ENCODE measurements at places on chromosomes 13 and 19. TPM values are rescaled to one million over a fixed set of nuclear protein-coding genes. Genes with fewer than 3 reads are reported as not detected.

GRCh38 chr19:3514930-3515329 is 8.8 kb downstream of the FZR1 start:
- H3K4me1 ChIP-seq: no peaks in the 10 kb centered on the region
- H3K27ac ChIP-seq: no peak overlapping the region
- no peaks in the 10 kb centered on the region for H3K36me3 ChIP-seq
- no peak for DNase-seq
- no peaks in the 10 kb centered on the region for H3K27me3 ChIP-seq
- no peak overlapping the region for H3K4me3 ChIP-seq

- H3K27ac ChIP-seq: no peak overlapping the region
- no peak for DNase-seq
- no peaks in the 10 kb centered on the region for H3K36me3 ChIP-seq
- no peaks in the 10 kb centered on the region for H3K27me3 ChIP-seq
- H3K4me3 ChIP-seq: no peak overlapping the region
- H3K4me1 ChIP-seq: peaks cover 4% of the 10 kb centered on the region
These were observed 62.2 kb downstream of the KCTD12 start for GRCh38 chr13:76823969-76824368.

GRCh38 chr13:53004573-53004972 is 24.0 kb upstream of the OLFM4 start:
- H3K4me1 ChIP-seq: no peaks in the 10 kb centered on the region
- H3K36me3 ChIP-seq: no peaks in the 10 kb centered on the region
- no peak overlapping the region for H3K27ac ChIP-seq
- DNase-seq: no peak

DNA sequence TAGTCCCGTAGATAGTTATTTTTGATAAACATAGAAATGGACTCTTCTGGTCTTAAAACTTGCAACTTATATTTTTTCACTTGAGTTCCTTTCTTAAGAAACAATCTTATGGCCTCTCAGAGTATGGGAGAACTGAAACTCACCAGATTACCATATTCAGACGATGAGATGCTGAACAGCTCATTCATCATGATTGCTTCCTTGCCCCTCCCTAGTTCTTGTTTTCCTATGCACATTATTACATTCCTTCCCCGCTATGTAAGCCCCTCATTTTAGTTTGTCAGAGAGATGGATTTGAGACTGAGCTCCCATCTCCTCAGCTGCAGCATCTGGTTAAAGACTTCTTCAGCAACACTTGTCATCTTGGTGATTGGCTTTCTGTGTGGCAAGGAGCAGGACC is 158.5 kb downstream of the SLITRK6 start:
- H3K36me3 ChIP-seq: no peaks in the 10 kb centered on the region
- no peak for DNase-seq
- no peaks in the 10 kb centered on the region for H3K27me3 ChIP-seq
- H3K4me3 ChIP-seq: no peak overlapping the region

GRCh38 chr13:91168386-91168711 is 179.1 kb upstream of the MIR17HG start:
- H3K27me3 ChIP-seq: no peaks in the 10 kb centered on the region
- H3K4me3 ChIP-seq: no peak overlapping the region
- no peaks in the 10 kb centered on the region for H3K4me1 ChIP-seq
- H3K27ac ChIP-seq: no peak overlapping the region

DNA sequence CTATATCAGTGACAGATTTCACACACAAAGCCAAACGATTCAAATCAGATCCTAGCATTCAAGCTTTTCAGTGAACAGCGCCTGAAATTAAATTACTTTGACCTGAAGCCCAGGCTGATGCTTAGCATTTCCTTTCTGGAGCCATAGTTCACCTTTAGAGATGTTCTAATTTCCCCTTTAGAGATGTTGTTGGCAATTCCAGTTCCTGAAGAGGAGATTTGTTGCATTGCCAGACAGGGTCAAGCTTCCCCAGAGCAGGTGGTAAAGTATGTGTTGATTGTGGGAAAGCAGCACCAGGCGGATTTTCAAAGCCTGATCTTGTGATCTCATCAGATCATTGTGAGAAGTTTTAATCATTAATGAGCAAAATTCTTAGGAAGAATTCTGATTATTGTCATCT is 609.8 kb upstream of the KLF12 start:
- no peak overlapping the region for H3K27ac ChIP-seq
- H3K4me3 ChIP-seq: no peak overlapping the region
- H3K4me1 ChIP-seq: no peaks in the 10 kb centered on the region
- no peaks in the 10 kb centered on the region for H3K27me3 ChIP-seq

GRCh38 chr13:113488283-113488682 is 2.2 kb downstream of the DCUN1D2 start:
- no peak overlapping the region for H3K27ac ChIP-seq
- H3K4me3 ChIP-seq: no peak overlapping the region
- H3K27me3 ChIP-seq: no peaks in the 10 kb centered on the region
- peaks cover 25% of the 10 kb centered on the region for H3K4me1 ChIP-seq
- DNase-seq: no peak
- no peaks in the 10 kb centered on the region for H3K36me3 ChIP-seq

DNA sequence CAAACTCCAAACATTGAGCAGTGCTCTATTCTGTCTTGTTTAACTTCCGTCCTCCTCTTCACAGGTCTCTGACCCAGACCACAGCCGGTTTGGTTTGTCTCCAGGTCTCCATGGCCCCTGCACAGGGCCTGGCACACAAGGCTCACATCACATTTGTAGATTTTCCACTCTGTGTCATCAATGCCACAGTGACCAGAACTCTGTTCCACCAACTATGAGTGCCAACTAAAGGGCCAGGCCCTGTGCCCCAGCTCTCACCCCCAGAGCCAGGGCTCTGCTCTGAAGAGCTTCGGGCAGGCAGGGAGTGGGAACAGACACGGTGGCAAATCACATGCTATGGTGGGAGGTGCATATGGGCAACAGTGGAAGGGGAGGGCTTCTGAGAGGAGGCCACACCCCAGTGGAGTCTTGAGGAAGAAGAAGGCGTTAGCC is 16.0 kb downstream of the SMG9 start:
- no peaks in the 10 kb centered on the region for H3K27me3 ChIP-seq
- no peak for DNase-seq
- H3K4me1 ChIP-seq: no peaks in the 10 kb centered on the region
- H3K4me3 ChIP-seq: no peak overlapping the region
- no peak overlapping the region for H3K27ac ChIP-seq

DNA sequence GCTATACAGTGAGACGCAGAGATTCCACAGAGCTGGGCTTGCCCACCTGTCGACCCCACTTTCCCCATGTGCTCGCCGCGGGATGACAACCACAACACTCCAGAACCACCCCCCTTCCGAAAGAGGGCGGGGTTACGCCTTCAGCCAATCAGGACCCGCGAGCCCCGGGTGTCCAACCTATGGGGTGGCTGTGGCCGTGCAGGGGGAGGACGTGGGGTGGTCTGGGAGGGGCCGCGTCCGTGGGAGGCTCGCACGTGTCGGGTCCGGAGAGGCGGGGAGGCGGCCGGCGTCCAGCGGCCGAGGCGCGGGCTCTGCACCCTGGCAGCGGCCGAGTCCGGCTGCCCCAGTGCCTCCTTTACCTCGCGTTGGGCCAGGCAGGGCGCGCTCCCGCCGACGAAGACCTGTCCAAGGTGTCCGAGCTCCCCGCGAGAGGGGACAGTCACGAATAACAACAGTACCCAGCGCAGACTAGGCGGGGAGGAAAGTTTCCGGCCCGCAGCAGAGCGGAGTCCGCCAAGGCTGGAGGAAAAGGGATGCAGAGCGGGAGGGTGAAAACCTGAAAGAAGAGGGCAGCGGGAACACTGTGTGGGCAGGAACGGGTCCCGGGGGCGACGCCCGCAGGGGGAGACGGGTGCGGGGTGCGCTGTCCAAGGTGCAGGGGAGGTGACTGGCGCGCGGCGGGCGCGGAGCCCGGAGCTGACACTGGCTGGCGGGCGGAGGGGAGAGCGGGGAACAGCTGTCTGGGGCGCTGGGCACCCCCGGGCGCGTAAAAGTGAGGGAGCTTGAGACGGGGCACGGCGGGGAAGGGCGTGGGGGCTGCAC is 911 bp downstream of the ENOX1 start:
- peaks cover 55% of the 10 kb centered on the region for H3K27me3 ChIP-seq
- H3K27ac ChIP-seq: no peak overlapping the region
- no peaks in the 10 kb centered on the region for H3K36me3 ChIP-seq
- DNase-seq: peak; percentile 86
- H3K4me3 ChIP-seq: peak overlapping the region; percentile 65

DNA sequence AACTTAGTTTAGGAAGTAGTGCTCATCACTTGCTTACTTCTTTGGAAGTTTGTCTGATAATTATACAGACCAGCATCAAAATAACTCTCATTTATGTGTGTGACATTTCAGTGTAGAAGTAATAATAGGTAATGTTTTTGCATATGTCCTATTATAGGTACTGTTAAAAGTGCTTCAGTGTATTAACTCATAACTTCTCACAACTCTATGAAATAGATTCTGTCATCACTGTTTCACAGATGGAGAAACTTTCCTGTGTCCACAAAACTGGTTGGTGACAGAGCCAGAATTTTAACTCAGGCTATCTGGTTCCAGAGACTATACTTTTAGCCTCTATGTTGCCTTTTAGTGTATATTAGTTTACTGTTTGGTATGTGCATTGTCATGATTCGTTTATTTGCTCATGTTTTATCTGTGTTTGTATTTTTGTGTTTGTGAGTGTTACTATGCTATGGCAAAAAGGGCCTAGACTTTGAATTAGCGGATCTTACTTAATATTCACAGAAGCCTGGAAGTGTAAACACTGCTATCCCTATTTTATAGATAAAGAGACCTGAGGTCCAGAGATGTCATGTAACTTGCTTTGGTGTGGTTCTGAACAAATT is 12.7 kb downstream of the LPAR6 start:
- no peaks in the 10 kb centered on the region for H3K36me3 ChIP-seq
- H3K27me3 ChIP-seq: no peaks in the 10 kb centered on the region
- DNase-seq: no peak

DNA sequence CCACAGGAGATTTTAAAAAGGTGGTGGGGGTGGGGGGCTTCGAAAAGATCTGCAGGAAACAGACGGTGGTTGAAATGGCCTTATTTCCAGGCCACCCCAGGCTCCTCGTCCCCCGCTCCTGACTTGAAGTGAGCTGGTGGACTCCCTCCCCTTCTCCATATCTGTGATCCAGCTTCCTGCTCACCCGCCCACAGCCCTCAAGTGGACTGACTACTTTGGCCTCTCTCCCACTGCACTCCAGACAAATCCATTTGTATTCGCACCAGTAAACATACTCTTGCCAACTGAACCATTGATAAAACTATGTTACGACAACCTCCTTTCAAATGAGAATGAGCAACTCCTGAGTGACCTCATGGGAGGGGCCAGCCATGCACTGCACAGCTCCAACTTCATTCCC is 259.5 kb downstream of the COL4A1 start:
- no peak overlapping the region for H3K27ac ChIP-seq
- no peaks in the 10 kb centered on the region for H3K27me3 ChIP-seq
- no peak overlapping the region for H3K4me3 ChIP-seq
- H3K36me3 ChIP-seq: no peaks in the 10 kb centered on the region
- DNase-seq: peak; percentile 99

GRCh38 chr19:49853852-49854377 is 3.0 kb downstream of the PTOV1 start:
- DNase-seq: no peak
- peak overlapping the region; percentile 29 for H3K27ac ChIP-seq
- peaks cover 39% of the 10 kb centered on the region for H3K36me3 ChIP-seq
- H3K27me3 ChIP-seq: no peaks in the 10 kb centered on the region
- no peak overlapping the region for H3K4me3 ChIP-seq
- H3K4me1 ChIP-seq: peaks cover 10% of the 10 kb centered on the region

- DNase-seq: no peak
- no peaks in the 10 kb centered on the region for H3K27me3 ChIP-seq
- no peaks in the 10 kb centered on the region for H3K4me1 ChIP-seq
- H3K36me3 ChIP-seq: peaks cover 7% of the 10 kb centered on the region
- no peak overlapping the region for H3K4me3 ChIP-seq
- no peak overlapping the region for H3K27ac ChIP-seq
These were observed 101.4 kb downstream of the KDM4B start for GRCh38 chr19:5070331-5070730.

GRCh38 chr13:53045189-53045588 is 16.6 kb downstream of the OLFM4 start:
- no peaks in the 10 kb centered on the region for H3K36me3 ChIP-seq
- H3K27me3 ChIP-seq: no peaks in the 10 kb centered on the region
- DNase-seq: no peak
- H3K4me1 ChIP-seq: no peaks in the 10 kb centered on the region
- no peak overlapping the region for H3K27ac ChIP-seq

DNA sequence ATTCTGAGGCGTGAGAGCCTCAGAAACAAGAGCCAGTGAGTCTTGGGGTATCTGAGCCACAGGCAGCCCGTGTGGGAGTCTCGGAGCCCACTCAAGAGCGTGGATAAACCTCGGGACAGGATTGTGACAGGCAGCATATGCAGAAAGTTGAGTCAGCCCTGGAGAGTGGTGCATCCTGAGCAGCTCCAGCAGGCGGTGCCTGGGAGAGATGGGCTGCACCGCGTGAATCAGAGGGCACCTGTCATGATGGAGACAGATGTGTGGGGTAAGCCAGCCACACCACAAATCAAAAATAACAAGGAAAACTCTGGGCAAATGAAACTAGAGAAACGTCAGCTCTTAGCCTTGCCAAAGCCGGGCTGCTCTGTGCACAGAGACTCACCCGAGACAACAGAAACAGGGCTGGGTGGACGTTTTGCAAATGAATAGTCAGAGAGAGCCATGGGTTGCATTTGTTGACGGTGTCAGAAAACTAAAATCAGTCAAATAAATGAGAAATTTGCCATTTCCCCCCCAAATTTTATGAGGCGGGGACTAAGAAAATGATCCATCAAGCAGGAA is 30.0 kb upstream of the POP4 start:
- H3K4me3 ChIP-seq: no peak overlapping the region
- H3K27ac ChIP-seq: no peak overlapping the region
- no peak for DNase-seq
- peaks cover 55% of the 10 kb centered on the region for H3K27me3 ChIP-seq
- no peaks in the 10 kb centered on the region for H3K36me3 ChIP-seq

Gene ZNF101
- 5.7 TPM for total RNA-seq

Gene IZUMO1
- total RNA-seq: not detected

Gene PRR22
- total RNA-seq: 4.9 TPM

Gene MTRF1
- 8.4 TPM for total RNA-seq

Gene CBY2
- not detected for total RNA-seq

Gene WDR87
- not detected for total RNA-seq

Gene CALR3
- total RNA-seq: not detected

Gene ZNF415
- 17.0 TPM for total RNA-seq
